ENCODE measurements at places on chromosomes 3 and 15.

GRCh38 chr3:130395916-130396315, 50.4 kb downstream of the COL6A5 start:
- no peak for DNase-seq

DNA sequence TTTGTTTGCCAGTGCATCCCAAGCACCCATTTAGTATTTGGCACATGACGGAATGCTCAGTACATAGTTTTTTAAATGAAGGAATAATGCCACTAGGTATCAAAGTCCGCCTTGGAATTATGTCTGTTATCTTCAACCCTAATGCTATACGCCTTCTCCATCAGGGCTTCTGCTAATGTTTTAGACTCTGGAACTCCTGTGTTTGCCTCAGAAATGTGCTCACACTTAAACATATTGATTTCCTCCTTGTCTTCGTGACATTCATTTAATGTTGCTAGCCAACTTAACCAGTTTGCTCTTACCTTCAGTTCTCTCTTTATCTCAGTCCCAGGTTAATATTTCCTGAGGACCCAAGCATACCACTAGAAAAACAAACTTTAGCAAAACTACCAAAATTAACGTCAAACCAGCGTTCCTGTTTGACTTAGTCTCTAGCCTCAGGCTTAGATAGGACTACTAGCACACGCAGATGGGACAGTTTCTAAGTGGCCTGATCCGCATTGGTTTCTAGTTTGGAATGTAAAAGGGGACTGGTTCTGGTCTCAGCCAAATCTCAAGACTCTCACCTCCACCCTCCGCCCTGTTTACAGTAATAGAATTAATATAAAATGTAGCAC, 81.4 kb downstream of the IL1RAP start:
- no peak for DNase-seq

DNA sequence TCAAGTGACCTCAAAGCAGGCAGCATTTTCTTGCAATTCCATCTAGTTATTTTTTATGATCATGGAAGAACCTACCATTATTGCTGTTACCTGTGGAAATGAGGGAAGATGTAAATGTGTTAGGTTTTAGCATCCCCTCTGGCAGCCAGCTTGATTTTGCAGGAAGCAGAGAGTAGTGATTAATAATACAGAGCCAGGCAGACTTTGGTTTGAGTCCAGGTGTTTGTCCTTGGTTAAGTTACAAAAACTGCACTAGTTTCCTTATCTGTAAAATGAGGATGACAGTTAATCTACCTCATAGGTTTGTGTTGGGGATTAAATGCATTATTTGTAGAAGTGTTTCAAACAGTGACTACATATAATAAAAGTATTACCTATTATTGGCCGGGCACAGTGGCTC, 6.7 kb upstream of the ZNF621 start:
- DNase-seq = no peak

GRCh38 chr15:92113832-92114231, 260.3 kb downstream of the SLCO3A1 start:
- DNase-seq = no peak
